NCI-H1417 treated with DMSO at 0.1 percent for 48 hours (cell line): ENCODE measurements at places on chromosomes 2 and 18.

DNA sequence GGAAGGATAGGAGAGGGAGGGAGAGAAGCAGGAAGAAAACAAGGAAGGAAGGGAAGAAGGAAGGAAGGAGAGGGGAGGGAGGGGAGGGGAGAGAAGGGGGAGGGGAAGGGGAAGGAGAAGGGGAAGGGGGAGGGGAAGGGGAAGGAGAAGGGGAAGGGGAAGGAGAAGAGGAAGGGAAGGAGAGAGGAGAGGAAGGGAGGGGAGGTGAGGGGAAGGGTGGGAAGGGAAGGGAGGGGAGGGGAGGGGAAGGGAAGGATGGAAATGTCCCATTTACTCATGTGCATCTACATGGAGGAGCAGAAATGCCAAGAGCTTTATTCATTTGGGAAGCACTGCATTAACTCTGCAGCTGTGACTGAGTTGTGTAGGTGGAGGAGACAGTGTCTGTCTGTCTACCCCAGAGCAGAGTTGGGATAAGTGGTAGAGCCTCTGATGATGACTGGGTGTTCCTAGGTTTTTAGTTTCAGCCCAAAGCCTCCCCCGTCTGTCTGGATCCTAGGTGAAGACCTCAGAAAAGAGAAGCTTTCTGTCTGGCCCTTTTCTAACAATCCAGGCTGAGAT, 131.3 kb downstream of the COL6A3 start:
- DNase-seq = no peak

GRCh38 chr2:205613970-205614559, 68.2 kb upstream of the NRP2 start:
- DNase-seq = no peak

DNA sequence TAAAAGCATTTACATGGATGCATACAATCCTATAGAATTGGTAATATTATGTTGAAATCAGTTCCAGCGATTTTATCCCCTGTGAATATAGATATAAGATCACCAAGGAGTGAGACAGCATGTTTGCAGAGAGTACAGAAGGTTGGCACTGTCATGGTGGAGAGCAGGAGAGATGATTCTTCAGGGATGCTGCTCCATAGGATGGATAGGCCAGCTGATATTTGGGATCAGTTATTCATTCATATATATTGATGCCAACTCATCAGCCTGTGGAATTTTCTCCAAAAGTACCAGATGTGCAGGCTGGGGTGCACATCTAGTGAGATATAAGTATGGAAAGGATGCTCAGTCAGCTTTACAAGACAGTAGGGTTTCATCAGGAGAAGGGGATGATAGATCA, 139.9 kb downstream of the IKZF2 start:
- DNase-seq = no peak

GRCh38 chr18:36485772-36486171, 188.3 kb downstream of the FHOD3 start:
- no peak for DNase-seq

GRCh38 chr2:37711831-37712230, 40.4 kb upstream of the CDC42EP3 start:
- DNase-seq = no peak

GRCh38 chr2:150274108-150274507, 213.4 kb downstream of the RND3 start:
- no peak for DNase-seq

GRCh38 chr2:12050396-12050795, 304.0 kb downstream of the LPIN1 start:
- no peak for DNase-seq

GRCh38 chr18:57856557-57857280, 53.6 kb upstream of the ATP8B1 start:
- peak; percentile 94 for DNase-seq

DNA sequence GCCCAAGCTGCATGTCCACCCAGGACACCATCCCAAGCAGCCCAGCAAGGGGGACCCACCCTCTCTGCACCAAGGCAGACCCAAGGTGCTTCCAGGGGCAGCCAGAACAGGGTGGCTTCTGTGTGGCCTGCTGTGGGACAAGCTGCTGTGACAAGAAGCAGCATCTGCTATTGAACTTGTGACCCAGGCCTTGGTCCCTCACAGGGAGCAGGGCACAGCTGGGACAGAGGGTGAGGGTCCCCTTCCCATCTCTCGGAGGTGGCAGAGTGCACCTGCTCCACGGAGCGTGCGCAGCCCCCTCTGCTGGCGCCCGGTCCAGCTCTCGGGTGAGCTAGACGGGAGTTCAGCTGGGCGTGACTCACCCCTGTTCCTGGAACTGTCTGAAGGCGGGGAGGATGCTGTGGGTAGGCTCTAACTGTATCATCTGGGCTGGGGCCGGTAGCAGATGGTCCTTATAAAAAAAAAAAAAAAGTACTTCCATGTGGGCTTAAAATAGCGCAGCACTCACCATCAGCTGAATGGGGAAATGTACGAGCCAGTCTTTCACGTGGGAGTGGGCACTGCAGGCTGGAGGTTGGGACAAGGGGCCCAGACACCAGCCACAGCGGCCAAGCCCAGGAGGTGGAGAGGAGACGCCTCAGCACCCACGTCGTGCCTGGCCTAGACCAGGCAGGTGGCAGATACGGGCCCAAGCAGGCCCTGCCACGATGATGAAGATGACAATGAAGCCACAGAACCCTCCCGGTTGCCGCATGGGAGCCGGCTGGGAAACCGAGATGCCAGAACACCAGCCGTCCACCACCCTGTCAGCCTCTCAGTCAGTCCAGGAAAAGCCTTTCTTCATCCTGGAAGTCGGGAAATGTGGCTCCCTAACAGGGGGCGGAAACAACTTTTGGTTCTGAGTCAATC, 136.8 kb upstream of the ID2 start:
- DNase-seq = no peak

GRCh38 chr2:178066890-178067669, 5.5 kb downstream of the PDE11A start:
- no peak for DNase-seq

DNA sequence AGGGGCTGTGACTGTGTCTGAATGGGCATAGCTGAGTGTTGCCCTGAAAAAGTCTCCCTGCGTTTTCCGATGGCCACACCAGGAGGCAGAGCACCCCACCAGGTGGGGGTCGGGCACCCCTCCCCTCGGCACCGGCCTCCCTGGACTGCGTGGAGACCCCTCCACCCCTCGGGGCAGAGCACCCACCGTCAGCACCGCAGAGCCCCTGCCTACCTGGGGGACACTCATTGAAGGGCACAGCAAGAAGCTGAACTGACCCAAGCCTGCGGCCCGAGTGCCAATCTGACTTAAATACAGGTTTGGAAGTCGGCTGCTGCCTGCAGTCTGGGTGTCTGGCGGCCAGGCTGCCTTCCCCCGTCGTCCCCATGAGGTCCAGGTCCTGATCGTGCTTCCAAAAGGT, 69.9 kb downstream of the KCNG2 start:
- no peak for DNase-seq

DNA sequence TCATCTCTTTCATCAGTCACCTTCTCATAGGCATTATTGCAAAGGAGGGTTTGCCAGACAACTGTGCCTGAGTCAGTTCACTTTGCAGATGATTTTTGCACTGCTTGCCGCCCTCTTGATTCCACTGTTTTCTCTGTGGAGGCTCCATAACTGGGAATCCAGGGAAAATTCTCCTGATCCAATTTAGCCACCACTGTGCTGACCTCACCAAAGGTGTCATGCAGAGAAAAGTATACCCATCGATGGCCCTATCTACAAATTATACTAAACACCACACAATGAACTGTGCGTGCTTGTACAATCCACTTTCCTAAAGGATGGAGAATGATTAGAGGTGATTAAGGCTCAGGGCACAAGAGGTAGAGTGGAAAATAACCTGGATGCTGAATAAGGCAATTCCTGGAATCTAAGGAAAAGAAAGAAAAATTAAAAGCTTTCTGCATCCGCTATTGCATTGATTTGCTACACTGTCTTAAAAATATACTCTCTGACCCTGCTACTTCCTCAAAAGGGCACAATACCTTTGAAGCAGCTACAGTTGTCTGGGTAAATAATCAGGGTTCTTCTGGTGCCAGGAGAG, 409.4 kb downstream of the RIT2 start:
- DNase-seq = peak; percentile 32

GRCh38 chr2:149313512-149313972, 16.8 kb upstream of the LYPD6 start:
- peak; percentile 76 for DNase-seq

- DNase-seq = no peak
Measured at GRCh38 chr2:95058989-95059641, 33.6 kb downstream of the MAL start.

GRCh38 chr2:63500398-63500797, 87.9 kb downstream of the WDPCP start:
- no peak for DNase-seq

GRCh38 chr2:3184167-3184566, 193.5 kb downstream of the EIPR1 start:
- no peak for DNase-seq

- DNase-seq = no peak
Measured at GRCh38 chr2:118222672-118223421, 134.6 kb downstream of the INSIG2 start.

GRCh38 chr2:138274421-138275291, 226.9 kb upstream of the SPOPL start:
- DNase-seq = no peak

GRCh38 chr2:173982918-173983317, 17.7 kb upstream of the SP3 start:
- no peak for DNase-seq

DNA sequence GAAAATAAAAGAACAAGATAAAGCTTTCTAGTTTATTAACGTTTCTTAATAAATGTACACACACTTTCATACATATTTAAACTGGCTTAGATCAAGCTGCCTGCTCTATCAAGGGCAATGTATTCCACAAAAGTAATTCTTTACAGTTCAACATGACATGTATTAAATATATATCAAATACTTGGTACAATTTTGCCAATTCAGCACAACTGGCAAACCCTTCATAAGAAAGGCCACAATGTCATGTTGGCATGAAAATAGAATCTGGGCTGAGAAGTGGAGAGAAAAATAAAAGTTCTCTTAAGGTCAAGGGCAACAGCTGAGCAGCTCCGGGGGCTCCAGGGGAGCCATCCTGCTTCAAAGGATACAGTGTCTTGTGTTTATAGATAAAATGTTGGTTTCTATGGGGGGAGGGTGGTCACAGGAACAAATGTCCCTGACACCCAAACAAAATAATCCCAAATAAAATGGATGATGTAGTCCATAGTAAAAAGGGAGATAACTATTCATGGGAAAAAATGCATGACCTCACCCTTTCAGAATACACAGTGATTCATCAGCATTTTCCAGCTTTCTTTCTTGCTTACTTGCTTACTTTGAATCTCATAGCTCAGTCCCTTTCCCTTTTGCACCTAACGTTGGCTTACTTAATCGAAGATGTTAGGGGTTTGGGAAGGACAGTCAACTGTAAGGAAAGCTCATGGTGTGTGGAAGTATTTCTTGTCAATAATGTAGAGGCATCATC, 494.9 kb downstream of the NYAP2 start:
- DNase-seq = no peak

- DNase-seq = no peak
Measured at GRCh38 chr2:191862156-191862775, 15.4 kb upstream of the CAVIN2 start.

- no peak for DNase-seq
Measured at GRCh38 chr18:55968550-55968949, 380.6 kb upstream of the TCF4 start.

- DNase-seq = no peak
Measured at GRCh38 chr2:64565949-64566710, 42.0 kb downstream of the AFTPH start.

- DNase-seq = no peak
Measured at GRCh38 chr2:186639939-186640338, 50.1 kb downstream of the ITGAV start.

GRCh38 chr2:210481601-210482175, 5.1 kb upstream of the LANCL1 start:
- no peak for DNase-seq

GRCh38 chr2:26472821-26473655, 4.9 kb downstream of the OTOF start:
- DNase-seq = no peak

GRCh38 chr2:201925056-201925455, 108.6 kb upstream of the FZD7 start:
- DNase-seq = no peak

- no peak for DNase-seq
Measured at GRCh38 chr2:241009191-241009590, 10.8 kb downstream of the SNED1 start.

DNA sequence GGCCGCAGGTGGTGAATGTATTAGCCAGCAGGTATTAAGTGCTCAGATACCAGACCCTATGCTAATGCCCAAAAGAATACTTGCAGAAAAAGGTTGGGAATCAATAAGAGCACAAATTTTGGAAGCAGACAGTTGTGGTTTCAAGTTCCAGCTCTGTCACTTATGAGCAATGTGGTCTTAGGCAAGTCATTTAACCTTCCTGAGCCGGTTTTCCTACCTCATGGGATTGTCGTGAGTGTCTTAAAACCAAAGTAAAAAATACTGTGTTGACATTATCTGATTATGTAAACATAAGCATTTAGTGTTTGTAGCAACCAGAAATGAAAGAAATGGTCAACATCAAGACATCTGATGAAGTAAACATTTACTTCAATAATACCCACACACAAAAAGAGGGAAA, 93.0 kb upstream of the CHST9 start:
- DNase-seq = no peak

DNA sequence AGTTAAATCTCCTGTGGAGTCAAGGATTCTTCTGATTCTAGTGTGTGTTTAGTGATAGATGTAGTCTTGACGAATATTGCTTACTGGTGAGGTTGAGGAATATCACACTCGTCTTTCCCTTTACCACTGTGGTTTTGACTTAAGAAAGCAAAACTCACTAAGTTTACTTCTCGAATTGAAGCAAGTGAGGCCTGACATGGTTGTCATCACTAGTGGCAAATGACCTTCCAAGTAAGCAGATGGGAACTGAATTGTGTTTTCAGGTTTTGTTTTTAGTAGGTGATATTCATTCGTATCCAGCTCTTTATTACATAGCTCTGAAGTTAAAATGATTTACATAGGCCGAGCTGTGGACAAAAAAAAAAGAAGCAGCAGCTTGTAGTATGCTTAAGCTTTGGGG, 20.6 kb upstream of the DSG4 start:
- DNase-seq = no peak

GRCh38 chr18:27772081-27772480, 404.8 kb downstream of the CDH2 start:
- DNase-seq = no peak

- DNase-seq = no peak
Measured at GRCh38 chr2:105394951-105395611, 3.8 kb downstream of the FHL2 start.

DNA sequence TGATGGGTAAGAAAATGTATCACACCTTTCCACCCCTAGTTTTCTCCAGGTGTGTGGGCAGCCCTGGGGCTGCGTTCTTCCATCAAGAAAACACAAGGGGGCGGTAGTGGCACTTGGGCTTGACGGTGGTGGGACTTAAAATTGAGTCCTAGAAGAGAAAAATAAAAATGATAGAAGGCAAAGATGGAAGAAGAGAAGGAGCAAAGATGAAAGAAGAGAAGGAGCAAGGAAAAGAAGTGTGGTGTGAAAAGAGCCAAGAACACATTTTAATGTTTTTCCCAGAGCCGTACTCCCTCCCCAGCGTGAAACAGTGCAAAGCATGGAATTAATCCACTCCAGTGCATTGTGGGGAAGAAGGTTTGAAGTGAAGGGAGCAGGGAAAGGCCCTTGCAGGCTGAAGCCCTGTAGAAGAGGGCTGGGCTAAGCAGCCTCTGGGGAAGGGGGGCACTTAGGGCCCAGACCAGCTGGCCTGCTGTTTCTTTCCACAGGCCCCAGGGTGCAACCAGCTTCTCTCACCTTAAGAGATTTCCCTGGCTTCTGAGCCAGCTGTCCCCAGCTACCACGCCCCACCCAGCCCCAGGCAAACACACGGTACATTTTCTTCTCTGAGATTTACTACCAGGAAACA, 256.8 kb downstream of the RNF152 start:
- peak; percentile 96 for DNase-seq
